Right lobe of liver (tissue), 6 donors: ENCODE measurements at places on chromosomes 2 and 18. TPM values are rescaled to one million over a fixed set of nuclear protein-coding genes. Genes with fewer than 3 reads are reported as not detected.
A peak's percentile ranks its signal among the peaks of the same experiment; 100 is the strongest.

- no peak for DNase-seq
These were observed 43.4 kb downstream of the NABP1 start for GRCh38 chr2:191721331-191721730.

- DNase-seq, result no peak
These were observed 18.9 kb downstream of the MGAT5 start for GRCh38 chr2:134272806-134273205.

DNA sequence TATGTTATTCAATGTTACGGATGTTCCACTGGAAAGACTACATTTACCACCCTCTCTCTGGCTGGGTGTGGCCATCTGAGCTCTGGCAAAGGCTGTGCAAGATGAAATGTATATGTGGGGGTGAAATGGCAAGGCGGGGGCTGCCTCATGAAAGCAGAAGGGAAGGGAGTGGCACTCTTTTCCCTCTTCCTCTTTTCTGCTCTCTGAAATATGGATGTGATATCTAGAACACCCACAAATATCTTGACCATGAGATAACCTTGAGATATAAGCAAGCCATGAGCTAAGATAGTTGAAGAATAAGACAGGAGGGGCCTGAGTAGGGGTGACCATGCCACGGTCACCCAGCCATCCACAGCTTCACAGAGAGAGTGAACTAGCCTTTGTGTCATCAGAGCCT is 367.8 kb upstream of the ID2 start:
- no peak for DNase-seq

DNA sequence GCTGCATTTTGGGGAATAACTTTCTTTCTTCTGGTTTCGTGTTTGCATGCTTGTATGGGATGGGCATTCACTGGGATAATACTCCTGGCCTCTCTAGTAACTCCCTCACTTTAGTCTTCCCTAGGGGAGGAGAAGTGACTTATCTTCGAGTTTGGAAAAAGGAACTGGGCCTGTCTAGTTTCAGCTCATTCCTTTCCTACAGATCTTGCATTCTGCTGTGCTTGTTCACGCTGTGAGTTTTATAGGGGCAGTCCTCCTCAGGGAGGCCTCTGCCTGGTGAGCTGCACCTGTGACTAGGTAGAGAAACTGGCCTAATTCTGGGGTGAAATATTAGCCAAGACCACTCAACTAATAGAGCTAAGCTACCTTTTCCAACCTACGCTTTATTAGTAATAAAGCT is 50.9 kb downstream of the PHLPP1 start:
- DNase-seq, result no peak

DNA sequence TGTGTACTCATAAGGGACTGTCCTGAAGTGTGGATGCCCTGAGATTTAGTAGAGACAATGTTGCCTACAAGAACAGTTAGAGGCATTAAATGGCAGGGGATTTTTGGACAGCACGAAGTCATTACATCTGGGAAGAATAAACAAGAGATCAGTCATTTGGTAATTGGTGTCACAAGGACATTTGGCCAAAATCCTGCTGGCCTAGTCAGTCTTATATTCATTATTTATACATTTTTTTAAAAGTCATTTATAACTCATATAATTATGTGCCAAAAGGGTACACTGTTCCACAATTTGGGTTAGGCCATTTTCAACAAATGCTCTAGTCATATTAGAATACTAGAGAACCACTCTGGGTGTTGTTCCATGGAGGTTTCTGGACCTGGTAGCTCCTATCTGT is 104.7 kb downstream of the LRATD1 start:
- no peak for DNase-seq

- DNase-seq, result no peak
These were observed 16.1 kb upstream of the OTOS start for GRCh38 chr2:240156435-240157146.

- DNase-seq, result no peak
These were observed at the start of gene RSAD2 for GRCh38 chr2:6877402-6878304. Gene RSAD2 (plus strand): TSS chr2:6877777. CDS start chr2:6877801, 24 bp downstream.

GRCh38 chr2:144593803-144594202 is 73.9 kb upstream of the ZEB2 start:
- DNase-seq, result no peak

GRCh38 chr2:101150306-101151145 is 656 bp downstream of the TBC1D8 start:
- peak; percentile 55 for DNase-seq

GRCh38 chr2:10448576-10449485 is 704 bp upstream of the ODC1 start:
- no peak for DNase-seq

- DNase-seq, result no peak
These were observed 737 bp upstream of the CYB5A start for GRCh38 chr18:74292541-74292858.

- peak; percentile 72 for DNase-seq
These were observed 35.3 kb downstream of the NHEJ1 start for GRCh38 chr2:219125225-219125885.

GRCh38 chr2:15580451-15580850 is 11.2 kb upstream of the DDX1 start:
- no peak for DNase-seq

GRCh38 chr2:27954771-27955383 is 64.3 kb downstream of the BABAM2 start:
- no peak for DNase-seq

GRCh38 chr18:63249771-63250170 is 69.8 kb downstream of the BCL2 start:
- no peak for DNase-seq

- DNase-seq, result peak; percentile 89
These were observed 50.4 kb upstream of the FZD5 start for GRCh38 chr2:207819839-207820784.

DNA sequence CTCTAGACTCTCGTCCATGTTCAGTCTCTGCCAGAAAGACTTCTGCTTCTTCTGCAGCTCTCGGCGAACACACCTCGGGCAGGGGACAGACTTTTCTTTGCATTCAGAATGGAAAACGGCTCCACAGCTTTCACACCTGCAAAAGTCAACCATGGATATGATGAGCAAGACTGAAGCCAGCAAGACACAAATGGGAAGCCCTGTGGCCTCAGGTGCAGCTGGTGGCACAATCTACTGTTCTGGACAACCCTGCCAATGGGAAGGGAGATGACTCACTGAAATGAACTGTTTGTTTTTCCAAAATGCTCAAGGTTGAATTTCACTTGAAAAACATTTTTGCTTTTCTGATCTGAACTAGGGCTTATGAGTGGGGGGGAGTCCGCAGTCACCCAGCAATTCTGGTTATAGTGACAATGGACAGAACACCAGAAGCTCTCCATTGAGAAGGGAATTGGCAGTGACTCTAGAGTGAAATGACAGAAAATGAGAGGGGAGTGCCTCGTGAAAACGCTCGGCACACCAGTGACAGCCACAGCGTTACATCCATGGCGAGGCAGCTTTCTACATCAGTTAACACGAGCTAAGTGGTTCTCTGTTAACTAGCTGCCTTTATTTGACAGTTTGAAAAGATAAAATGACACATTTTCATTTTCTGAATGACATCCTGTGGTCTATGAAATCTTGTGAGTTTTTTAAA is 58.8 kb upstream of the FZD5 start:
- no peak for DNase-seq

DNA sequence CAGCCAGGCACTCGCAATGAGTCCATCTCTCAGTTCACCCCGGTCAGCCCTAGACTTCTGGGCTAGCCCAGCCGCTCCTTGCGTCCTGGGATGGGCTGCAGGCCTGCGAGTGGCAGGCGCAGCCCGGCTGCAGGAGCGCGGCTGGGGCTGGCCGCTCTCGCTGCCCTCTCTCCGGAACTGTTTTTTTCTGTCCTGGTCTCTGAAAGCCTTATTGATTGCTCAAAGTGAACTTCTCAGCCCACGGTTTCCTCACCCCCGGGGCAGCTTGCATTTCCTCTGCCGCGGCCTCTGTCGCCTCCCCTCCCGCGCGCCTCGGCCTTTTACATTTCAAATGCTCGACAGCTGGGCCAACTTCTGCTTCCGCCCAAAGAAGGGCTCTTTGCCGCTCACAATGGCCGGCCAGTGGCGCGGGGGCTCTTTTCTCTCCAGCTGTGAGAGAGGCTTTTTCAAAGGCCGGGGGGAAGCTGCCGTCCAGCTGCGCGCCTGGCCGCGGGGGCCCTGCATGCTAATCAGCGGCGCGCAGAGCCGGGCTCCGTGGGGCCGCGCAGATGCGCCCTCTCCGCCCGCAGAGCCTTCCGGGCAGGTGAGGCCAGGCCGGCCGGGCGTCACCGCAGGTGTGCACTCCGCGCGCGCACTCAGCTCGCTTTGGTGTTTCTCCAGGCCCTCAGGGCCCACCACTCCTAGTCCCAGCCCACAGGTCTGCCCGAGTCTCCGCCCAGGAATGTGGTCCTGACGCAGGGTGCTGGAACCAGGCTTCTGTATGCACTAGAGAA is 513.8 kb downstream of the RNF144A start:
- peak; percentile 53 for DNase-seq

DNA sequence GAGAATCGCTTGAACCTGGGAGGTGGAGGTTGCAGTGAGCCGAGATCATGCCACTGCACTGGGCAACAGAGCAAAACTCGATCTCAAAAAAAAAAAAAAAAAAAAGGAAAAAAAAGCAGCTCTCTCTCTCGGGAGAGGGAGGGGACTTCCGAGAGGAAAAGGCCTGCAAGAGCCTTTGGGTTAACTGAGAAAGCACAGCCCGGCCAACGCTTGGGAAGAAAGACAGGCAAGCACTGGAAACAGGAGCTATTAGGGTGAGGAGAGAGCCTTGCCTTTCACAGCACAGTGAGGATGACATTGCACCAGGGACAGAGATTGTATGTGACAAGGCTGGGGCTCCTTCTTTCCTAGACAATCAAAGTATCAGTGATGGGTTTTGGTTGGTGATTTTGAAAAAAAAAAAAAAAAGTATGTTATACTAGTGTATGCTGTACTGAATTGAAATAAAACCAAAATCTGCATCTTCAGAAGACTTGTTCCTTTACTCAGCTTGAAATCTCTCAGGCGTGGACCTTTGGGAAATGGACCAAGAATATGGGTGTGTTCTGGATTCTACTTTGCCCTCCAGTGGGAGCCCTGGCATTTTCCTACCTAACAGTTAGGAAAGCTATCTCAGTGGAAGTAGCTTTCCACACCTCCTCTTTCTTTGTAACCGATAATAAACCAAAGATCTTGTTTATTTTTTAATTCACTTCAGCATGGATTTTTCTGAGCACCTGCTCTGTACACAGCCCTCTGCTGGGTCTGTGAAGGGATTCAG is 16.7 kb downstream of the SRSF7 start:
- DNase-seq, result peak; percentile 36

- no peak for DNase-seq
These were observed 484.3 kb upstream of the LRATD1 start for GRCh38 chr2:14148216-14148615.

DNA sequence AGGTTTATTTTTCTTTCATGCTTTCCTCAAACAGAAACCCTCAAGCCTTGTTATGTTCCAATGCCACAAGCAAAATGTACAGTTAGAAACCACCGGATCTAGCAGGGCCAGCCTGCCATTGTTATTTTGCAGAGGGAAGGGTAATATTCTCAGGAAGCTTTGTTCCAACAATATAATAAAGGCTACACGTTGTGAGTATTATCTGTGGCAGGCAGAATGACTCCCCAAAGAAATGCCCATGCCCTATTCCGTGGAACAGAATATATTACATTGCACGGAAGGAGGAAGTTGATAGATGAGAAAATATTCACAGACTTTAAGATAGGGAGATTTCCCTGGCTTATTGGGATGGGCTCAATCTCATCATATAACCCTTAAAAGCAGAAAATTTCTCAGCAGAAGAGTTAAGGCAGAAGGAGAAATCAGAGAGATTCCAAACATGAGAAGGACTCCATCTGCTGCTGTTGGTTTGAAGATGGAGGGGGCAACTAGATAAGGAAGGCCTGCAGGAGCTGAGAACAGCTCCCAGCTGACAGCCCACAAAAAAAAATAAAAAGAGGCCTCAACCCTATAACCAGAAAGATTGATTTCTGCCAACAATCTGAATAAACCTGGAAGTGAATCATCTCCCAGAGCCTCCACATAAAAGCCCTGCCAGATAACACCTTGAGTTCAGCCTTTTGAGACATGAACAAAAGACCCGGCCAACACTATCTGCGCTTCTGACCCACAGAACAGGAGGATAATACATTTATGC is 466.6 kb downstream of the LPIN1 start:
- no peak for DNase-seq

CARF gene
- total RNA-seq, result 3.0 TPM

BOK gene
- 119 TPM for total RNA-seq

NT5DC4 gene
- not detected for total RNA-seq

ENOSF1 gene
- 71.9 TPM for total RNA-seq

GAREM1 gene
- total RNA-seq, result 5.5 TPM

CHRNG gene
- total RNA-seq, result not detected

SALL3 gene
- not detected for total RNA-seq

ABHD1 gene
- 1.00 TPM for total RNA-seq

DOCK10 gene
- 5.8 TPM for total RNA-seq

EML6 gene
- 0.82 TPM for total RNA-seq

SLC19A3 gene
- 16.6 TPM for total RNA-seq

LCT gene
- not detected for total RNA-seq

GDF7 gene
- 0.95 TPM for total RNA-seq

DUSP19 gene
- total RNA-seq, result 1.0 TPM

CLIP4 gene
- total RNA-seq, result 4.2 TPM
